ENCODE measurements at places on chromosomes 13 and 19.
A peak's percentile ranks its signal among the peaks of the same experiment; 100 is the strongest.

GRCh38 chr19:19470579-19470978 lies 44.8 kb downstream of the TSSK6 start:
- no peak for DNase-seq

DNA sequence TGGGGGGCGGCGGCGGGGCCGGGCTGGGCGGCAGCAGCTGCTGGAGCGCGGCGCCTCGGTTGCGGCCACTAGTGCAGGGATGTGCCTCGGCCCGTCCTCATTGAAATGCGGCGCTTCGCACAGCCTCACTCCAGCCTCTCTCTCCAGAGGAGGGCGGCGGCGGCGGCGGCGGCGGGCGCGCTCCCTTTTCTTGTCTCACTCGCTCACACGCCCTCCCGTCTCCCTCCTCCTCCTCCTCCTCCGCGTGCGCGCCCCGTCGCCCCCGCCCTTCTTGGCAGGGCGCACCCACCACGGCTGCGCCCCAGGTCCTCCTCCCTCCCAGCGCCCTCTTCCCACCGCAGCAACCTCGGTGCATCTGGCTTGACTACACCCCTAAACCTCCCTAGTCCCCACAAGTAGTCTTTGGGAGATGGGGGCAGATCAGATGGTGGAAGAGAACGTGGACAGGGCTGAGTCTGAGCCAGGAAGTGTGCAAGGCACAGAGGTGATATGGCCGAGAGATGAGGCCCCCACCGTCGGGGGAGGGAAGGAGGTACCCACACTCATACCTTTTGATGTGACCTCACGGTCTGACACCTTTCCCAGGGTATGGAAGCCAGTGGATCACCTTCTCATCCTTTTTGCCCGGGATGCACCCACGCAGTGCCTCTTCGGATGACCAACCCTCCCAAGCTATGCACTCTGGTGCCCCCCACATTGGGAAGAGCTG lies at the start of gene DCLK1:
TSS of gene DCLK1 (minus strand) at position 161 of the 709 bp plus-strand sequence.
- DNase-seq, result peak; percentile 41

- no peak for DNase-seq
These were observed 221.2 kb downstream of the DCLK1 start for GRCh38 chr13:35909837-35910540.

DNA sequence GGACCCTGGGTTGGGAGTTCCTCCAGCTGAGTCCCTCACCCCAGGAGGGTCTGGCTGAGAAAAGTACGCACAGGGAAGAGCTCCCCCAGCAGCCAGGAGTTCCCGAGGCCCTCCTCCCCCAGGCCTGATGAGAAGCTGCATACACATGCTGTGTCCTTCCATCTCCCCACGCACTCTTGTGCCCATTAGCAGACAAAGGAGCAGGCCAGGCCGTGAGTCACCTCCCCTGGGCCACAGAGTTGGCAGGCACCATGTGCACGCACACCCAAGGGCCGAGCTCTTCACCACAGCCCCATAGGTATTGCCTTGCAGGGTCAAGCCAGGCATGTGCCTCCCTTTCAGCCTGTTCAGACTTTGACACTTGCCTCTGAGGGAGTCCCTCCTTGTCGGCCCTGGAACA lies 17.5 kb downstream of the MAU2 start:
- no peak for DNase-seq

DNA sequence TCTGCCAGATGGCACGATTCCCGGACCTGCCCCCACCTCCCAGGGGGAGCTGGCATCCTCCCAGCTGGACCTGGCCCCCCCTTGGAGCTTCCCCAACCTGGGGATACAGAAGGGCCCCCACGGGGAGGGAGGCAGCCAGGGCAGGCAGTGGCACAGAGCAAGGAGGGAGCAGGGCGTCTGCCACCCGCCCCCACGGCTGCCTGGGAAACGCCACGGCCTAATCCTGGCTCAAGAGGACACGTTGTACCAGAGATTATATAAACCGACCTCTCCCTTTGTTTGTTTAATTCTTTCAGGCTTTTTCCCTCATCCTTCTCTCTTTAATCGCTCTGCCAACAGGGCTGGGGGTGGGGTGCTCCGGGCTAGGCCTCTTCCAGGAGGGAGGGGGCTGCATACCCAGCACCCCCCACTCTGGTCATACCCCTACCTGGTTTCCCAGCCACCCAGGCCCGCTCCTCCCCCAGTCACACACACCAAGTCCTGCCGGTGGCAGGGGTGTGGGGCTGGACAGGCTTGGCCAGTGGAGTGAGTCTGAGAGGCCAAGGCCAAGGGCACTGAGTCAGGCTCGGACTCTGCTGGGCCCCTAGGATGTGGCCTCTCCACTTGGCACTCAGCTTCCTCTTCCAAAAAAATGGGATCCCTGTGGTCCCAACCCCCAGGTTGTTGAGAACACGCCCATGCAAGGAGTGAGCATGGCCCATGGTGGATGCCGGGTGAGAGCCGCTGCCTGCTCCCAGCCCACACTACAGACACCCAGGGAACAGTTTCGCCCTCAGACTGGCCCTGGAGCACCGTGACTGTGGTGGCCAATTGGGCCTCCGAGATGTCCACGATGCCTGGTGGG lies 29.5 kb upstream of the NFIC start:
- DNase-seq, result peak; percentile 60

GRCh38 chr13:23350009-23350408 lies 83.5 kb downstream of the SACS start:
- DNase-seq, result no peak

- peak; percentile 31 for DNase-seq
These were observed 136.1 kb upstream of the IRS2 start for GRCh38 chr13:109922518-109922917.

GRCh38 chr13:42354241-42355091 lies 82.5 kb downstream of the AKAP11 start:
- DNase-seq, result peak; percentile 98

- peak; percentile 76 for DNase-seq
These were observed 8.4 kb downstream of the SPRYD7 start for GRCh38 chr13:49927755-49928154.

- no peak for DNase-seq
These were observed 2.5 kb downstream of the SLC1A5 start for GRCh38 chr19:46785980-46786235.

- DNase-seq, result peak; percentile 17
These were observed 839 bp upstream of the CKAP2 start for GRCh38 chr13:52454459-52454819.

DNA sequence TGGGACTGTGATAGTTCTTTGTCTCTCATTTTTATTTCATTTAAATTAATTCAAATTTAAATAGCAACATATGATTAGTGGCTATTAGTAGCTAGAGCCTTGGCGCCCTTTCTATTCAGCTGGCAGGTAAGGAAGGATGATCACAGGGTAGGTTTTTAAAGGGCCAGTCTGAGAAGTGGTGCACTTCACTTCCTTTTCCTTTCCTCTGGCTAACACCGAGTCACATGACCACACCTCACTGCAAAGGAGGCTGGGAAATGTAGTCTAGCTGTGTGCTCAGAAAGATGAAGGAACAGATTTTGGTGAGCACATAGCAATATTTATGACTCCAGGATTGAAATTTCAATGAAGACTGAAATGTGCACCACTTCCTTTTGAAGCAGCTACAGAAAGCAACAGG lies 128.7 kb downstream of the TSHZ3 start:
- peak; percentile 38 for DNase-seq

- no peak for DNase-seq
These were observed 22.7 kb downstream of the SLC25A15 start for GRCh38 chr13:40812102-40812501.

DNA sequence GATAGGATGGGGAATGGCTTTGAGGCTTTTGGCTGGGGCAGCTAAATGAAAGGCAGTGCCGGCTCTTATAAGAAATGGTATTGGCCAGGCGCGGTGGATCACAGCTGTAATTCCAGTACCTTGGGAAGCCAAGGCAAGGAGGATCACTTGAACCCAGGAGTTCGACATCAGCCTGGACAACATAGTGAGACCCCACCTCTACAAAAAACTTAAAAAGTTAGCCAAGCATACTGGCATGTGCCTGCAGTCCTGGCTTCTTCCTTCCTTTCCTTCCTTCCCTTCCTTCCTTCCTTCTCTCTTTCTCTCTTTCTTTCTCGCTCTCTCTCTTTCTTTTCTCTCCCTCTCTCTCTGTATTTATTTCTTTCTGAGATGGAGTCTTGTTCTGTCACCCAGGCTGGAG lies 3.1 kb downstream of the CA11 start:
- DNase-seq, result no peak

DNA sequence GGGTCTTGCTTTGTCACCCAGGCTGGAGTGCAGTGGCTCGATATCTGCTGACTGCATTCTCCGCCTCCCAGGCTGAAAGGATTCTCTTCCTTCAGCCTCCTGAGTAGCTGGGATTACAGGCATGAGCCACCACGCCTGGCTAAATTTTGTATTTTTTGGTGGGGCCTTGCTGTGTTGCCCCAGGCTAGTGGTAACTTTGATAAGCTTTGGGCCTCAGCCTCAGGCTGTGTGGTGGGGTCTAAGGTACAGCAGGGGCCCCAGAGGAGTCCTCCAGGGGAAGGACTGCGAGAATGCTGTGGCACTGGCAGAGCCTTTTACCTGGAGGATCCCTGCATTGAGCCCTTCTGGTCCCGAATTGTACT lies 7.2 kb downstream of the DOT1L start:
- DNase-seq, result no peak

- peak; percentile 48 for DNase-seq
These were observed 4.0 kb downstream of the EBI3 start for GRCh38 chr19:4233282-4233853.

DNA sequence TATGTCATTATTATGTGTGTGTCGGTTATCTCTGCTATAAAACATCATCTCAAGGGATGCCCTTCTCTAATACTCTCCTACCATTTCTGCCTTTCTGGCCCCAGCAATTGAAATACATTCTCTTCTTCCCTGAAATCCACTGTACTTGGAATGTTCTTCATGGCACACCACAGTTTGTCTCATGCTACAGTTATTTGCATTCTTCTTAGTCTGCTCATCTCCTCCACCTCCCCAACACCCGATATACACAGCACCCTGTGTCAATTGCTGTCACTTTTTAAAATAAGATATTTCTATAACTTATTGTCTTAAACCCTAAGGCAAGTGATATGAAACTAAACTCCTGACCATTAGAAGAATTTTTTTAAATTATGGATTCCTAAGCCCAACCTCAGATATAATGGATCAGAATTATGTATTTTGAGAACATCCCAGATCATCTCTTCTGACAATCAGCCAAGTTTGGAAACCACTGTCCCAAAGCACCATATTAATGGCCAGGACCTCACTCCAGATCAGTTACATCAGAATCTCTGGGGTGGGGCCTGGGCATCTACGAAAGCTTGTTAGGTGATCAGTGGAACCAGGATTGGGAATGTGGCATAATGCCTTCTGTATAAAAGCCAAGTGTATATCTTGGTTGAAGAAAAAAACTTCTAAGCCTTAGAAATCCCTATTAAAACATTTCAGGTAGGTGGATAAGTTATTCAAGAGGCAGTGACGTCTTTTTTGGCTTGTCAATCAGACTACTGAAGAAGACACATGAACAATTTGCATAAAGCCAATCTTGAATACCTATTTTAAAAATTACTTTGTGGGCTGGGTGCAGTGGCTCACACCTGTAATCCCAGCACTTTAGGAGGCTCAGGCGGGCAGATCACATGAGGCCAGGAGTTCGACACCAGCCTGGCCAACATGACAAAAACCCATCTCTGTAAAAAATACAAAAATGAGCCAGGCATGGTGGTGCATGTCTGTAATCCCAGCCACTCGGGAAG lies 30.0 kb upstream of the KBTBD7 start:
- DNase-seq, result peak; percentile 79

DNA sequence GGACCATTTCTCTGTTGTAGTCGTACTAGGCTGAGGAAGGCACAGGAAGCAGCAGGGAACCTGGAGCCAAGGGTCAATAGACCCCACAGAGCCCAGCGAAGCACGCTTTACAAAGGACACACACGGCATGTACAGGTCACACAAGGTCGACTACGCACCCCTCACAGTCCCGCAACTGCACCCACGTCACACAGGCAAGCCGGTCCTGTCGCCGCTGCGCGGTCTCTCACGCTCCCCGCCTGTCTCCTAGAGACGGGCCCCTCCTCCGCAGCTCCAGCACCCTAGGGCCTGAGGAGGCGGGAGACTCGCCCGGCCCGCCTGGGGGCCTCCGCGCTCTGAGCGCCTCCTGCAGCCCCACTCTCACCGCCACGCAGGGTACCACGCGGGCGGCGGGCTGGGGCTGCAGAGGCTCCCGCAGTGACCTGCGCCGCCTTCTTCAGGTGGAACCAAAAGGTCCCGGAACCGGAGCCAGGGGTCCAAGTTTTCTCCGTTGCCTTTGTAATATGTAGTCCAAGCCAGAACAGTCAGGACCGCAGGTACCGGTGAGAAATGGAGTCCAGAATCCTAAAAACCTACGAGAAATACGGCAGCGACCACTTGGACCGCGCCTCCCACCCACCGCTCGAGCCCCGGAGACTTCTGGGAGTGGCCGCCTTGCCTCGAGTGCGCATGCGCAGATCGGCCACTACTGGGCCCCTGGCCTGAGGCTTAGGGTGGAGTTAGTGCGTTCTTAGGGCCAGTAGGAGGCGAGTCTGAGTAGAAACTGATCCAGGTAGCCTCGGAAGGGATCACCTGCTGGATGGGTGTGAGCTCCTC lies at the start of gene ZNF607:
TSS of gene ZNF607 (minus strand) at position 651 of the 816 bp plus-strand sequence. CDS start 8,143 bp downstream, outside the sequence.
- DNase-seq, result peak; percentile 95

- no peak for DNase-seq
These were observed 63.0 kb upstream of the ZDHHC20 start for GRCh38 chr13:21522130-21522529.

DNA sequence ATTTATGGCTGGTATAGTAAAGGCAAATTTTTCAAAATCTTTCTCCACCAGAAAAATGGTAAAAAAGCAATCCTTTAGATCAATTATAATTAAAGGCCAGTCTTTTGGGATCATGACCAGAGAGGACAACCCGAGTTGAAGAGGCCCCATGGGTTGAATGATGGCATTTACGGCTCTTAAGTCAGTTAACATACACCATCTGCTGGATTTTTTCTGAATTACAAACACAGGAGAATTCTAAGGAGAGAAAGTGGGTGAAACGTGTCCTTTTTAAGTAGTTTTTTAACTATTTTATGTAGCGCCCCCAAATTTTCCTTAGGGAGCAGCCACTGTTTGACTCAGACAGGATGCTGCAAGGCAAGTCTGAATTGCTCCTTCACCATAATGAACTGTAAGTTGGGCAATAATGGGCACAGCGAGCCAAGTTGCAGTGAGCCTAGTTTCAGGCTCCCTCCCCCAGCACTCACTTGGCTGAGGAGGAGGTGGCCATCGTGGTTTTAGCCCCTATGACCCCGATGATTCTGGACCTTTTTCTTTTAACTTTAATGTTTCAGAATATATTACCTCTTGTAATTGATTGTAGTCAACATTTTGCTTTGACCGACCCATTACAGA lies 13.6 kb upstream of the ZNF611 start:
- peak; percentile 74 for DNase-seq

- peak; percentile 40 for DNase-seq
These were observed 726 bp upstream of the UFM1 start for GRCh38 chr13:38348861-38349389.

DNA sequence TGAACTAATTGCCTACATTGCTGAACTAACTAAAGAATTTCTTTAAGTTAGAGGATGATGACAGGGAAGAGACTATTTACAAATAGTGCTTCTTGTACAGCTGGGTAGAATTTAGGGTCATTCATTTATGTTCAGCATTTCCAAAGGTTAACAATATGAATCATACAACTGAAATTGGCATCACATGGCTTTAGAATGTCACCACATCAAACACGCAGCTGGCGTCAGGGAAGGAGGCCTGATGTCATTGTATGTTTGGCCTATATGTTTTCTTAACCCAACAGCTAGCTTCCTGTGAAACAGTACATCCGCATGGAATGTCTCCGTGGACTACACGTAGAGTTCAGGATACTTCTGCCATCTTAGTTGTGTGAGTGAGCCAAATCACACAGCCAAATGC lies 99.0 kb upstream of the TNFSF11 start:
- peak; percentile 98 for DNase-seq
